ENCODE measurements at places on chromosomes 16 and 17. TPM values are rescaled to one million over a fixed set of nuclear protein-coding genes. Genes with fewer than 3 reads are reported as not detected.

The IGF2BP1 gene
- total RNA-seq = 0.60 TPM

The KRT31 gene
- total RNA-seq = not detected

The PRSS33 gene
- total RNA-seq = 0.12 TPM

The KRTAP2-1 gene
- total RNA-seq = not detected

The VMP1 gene
- total RNA-seq = 423 TPM

The TEKT1 gene
- total RNA-seq = not detected

DNA sequence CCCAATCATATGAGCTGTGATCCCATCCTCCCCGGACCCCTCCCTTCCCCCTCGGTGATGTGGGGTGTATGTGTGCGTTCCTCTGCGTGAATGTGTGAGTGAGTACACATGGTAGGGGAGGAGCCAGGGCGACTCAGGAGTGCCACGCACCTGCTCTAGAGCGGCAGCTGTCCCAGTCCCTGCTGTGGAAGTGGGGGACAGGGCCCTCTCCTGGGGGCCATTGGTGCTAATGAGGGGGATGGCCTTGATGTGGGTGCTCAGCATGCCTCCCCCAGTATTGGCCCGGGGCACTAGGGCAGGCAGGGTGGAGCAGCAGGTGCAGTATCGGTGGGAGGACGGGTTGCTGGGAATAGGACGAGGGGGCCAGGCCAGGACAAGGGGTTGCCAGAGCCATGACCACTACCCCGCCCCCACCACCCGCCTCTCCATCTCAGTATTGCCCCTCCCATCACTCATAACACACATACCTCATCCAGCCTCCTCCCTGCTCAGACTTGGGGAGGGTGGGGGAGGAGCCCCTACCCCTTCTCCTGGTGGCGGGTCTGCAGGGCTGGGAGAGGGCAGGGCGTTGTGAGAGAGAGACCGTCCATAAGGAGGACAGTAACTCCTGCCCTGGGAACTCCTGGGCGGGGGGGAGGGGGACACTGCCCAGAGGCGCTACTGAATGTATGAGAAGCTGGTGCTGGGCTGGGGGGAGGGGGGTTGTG, 8.5 kb downstream of the NR1D1 start:
- no peak for DNase-seq

- DNase-seq = no peak
Measured at GRCh38 chr16:79484237-79484636, 116.3 kb downstream of the MAF start.

DNA sequence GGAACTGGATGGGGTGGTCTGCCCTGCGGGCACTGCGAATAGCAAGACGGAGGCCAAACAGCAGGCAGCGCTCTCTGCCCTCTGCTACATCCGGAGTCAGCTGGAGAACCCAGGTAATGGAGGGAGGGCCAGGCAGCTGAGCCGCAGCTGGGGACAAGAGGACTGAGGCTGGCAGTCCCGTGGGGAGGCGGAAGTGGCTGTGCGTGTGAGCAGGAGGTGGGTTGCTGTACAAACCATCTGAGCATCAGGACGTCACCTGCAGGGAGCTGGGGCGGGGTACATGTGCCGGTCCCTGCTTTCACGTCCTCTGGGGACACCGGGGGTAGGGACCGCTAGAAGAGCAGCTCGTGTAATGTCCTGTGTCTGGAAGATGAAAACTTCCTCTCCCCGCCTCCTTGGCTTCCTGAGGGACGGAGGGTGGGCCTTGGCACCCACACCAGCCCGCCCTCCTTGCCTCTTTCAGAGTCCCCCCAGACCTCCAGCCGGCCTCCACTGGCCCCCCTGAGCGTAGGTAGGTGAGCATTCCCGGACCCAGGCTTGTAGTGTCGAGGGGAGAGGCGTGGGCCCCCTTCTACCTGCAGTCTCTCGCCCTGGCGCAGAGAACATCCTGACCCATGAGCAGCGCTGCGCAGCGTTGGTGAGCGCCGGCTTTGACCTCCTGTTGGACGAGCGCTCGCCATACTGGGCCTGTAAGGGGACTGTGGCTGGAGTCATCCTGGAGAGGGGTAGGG, 3.7 kb downstream of the ADAD2 start:
- DNase-seq = peak; percentile 71

GRCh38 chr17:66056148-66056547, 135.8 kb downstream of the CEP112 start:
- no peak for DNase-seq

DNA sequence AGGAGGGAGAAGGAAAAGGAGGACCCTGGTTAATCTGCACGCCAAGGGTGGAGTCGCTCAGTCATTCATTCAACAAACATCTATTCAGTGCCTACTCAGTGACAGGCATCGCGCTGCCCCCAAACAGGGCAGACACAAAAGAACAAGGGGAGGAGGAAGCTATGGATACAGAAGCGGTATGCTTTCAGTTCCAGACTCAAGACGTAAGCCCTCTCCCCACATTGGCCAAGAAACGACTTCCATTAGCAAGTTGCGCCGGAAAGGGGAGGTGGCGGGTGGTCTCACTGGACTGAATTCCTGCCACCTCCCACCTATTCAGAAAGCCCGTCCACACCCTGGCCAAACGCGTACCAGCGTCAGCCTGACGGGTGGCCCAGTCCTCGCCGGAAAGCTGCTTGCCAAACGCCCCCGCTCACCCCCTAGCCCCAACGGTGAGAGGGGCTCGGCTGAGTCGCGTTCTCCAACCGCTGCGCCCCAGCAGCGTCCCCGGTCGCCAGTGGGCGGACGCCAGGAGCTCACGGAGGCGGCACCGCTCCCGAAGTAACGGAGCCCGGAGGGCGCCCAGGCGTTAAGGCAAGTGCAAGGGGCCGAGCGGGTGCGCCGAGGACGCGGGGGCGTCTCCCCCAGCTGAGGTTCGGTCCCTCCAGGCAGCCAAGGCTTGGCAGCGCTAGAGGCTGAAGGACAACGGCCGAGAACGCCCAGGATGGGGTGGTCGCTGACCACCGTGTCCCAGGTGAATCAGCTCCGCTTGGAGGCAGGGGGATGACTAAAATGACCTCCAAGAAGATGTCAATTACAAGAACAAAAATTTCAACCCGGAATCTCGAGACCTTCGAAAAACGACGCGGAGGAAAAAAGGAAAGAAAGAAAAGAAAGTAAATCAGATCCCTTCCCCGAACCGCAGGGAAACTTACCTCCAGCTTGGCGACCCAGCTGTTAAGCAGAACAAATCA, 470.7 kb downstream of the SOX9 start:
- DNase-seq = no peak

DNA sequence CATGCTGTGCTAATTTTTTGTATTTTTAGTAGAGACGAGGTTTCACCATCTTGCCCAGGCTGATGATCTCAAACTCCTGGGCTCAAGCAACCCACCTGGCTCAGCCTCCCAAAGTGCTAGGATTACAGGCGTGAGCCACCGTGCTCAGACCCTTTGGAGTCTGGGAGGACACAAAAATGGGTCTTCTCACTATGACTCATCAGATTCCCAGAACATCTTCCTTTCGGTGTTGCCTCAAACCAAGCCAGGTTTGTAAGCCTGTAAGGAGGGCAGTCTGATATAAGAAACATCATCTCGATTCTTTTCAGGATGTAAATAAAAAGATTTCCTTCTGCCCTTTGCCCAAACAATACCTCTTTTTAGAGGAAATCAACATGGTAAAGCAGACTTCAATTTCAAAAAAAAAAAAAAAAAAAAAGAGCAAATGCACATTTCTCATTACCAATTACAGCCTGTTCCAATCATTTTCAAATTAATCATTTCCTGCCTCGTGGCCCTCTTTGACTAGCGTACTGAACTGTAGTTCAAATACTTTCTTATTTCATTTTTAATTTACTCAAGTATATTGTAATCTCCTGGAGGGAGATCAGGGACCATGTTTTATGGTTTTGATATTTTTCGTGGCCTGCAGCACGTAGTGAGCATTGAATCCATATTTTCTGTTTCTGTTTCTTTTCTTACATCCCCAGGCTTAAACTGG, 409.6 kb downstream of the GRIN2A start:
- no peak for DNase-seq

GRCh38 chr16:89466920-89467319, 23.4 kb downstream of the ANKRD11 start:
- no peak for DNase-seq

DNA sequence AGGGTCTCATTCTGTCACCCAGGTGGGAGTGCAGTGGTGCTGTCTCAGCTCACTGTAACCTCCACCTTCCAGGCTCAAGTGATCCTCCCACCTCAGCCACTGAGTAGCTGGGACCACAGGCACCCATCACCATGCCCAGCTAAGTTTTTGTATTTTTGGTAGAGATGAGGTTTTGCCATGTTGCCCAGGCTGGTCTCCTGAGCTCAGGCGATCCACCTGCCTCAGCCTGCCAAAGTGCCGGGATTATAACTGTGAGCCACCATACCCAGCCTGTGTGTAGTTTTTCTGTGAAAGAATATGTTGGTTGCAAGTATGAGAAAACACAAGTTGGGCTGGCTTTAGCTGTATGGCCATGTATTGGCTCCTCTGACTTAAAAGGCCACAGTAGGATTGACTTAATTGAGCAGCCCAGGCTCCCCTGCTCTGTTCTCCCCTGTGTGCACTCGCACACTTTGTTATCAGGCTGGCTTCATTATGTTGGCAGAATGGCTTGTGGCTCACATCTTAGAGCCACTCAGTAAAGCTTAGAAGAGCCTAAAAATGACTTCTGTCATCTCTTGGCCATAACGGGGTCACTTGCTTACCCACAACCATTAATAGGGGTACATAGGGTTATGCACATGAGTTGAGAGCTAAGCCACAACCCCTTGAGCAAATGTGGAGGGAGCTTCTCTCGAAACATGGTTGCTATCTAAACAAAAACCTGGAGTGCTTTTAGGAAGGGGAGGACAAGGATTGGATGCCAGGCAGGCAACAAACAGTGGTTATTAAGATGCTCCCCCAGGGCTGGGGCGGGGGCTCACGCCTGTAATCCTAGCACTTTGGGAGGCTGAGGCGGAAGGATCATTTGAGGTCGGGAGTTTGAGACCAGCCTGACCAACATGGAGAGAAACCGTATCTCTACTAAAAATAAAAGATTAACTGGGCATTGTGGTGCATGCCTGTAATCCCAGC, 6.1 kb downstream of the HAPSTR1 start:
- no peak for DNase-seq

DNA sequence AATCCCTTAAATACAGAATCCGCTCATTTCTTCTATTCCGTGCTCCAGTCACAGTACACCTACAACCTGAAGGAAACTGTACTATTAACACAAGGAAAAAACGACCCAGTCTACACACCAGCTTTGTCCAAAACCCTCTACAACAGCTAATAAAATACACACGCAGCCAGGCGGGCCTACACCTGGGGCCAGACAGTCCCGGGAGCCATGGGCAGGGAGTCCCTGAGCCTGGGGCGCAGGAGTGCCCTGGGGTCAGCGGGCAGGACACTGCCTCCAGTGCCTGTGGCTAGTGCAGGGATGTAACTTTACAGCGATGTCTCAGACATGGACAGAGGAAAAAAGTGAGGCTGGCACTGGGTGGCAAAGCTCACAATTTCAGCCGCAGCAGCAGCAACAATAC, 28.5 kb downstream of the GNPTG start:
- no peak for DNase-seq

- DNase-seq = no peak
Measured at GRCh38 chr17:43877031-43877430, 30.1 kb downstream of the CD300LG start.

DNA sequence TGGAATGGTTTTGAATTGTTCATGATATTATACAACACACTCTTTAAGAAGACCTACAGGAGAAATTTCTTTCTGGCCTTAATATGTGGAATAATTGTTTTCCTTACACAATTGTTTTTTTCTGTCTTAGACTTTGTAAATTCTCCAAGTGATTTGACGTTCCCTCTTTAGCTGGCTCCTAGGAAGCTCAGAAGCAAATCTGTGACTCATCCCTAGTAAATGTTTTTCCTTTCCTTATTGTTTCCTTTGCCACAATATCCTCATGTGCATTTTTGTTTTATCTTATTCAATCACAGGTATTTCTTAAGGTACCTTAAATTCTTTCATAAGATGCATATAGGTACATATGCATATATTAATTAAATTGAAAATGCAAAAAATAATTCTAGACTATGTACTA, 13.5 kb downstream of the KIAA0753 start:
- no peak for DNase-seq

- no peak for DNase-seq
Measured at GRCh38 chr17:49005140-49005539, 8.0 kb downstream of the IGF2BP1 start.

- no peak for DNase-seq
Measured at GRCh38 chr16:54062361-54063278, 224.0 kb downstream of the IRX3 start.

- no peak for DNase-seq
Measured at GRCh38 chr16:79170555-79171246, 429.8 kb downstream of the MAF start.

DNA sequence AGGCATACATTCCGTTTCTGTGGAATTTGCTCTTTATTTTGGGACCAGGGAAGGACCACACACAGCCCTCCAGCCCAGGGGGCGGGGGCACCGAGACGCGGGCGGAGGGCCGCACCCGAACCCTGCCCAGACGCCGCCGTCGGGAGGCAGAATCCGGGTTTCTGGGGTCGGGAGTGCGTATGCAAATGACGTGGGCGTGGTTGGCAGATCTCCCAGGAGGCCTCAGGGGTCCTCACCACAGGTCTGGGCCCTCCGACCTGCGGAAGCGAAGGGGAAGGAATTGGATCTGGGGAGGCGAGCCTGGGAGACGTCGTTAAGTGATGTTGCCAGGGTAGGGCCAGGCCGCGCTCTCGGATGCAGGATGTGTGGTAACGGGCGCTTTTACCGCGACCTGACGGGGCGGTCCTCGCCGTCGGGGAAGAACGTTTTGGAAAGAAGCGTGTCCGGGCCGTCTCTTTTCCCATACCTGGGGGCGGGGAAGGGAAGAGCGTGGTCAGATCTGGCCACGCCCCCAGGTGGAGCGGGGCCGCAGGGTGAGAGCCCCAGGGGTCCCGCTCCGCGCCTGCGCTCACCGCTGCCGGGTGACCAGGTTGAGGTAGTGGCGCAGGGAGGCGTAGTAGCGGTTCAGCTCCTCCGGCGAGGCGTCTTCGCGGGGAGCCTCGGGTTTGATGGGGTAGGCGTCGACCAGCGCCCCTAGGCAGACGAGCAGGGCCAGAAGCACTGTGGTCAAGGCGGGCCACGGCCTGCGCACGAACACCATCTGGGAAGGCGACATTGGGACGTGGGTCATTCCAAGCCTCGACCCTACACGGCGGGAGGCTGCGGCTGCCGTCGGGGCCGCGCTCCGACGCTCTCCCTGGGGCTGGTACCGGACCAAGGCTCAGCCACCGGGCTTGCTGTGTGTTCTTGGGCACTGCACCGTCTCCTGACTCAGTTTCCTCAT, 745 bp downstream of the PYY start:
- peak; percentile 21 for DNase-seq

DNA sequence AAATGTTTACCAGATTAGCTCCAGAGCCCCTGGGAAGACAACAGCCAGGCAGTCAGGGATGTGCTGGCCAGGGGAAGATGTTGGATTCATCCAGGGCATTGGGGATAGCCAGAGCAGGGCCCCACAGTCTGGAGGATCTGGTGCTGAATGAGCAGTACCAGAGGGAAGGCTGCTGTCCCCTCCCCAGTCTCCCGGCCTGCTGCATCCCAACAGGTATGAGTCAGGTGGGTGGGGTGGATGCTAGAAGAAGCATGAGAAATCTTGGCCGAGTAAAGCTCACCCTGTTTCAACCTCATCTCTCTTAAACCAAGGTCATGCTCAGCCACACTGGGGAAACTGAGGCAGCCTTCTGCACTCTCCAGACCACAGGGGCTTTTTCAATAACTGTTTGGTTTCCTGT, 71.9 kb upstream of the SEC14L1 start:
- DNase-seq = no peak
